Renal cortical epithelial cell (primary cell): ENCODE measurements at places on chromosomes 7 and 10.
A peak's percentile ranks its signal among the peaks of the same experiment; 100 is the strongest.

- DNase-seq: peak; percentile 2
Measured at GRCh38 chr10:12455766-12456165, 106.4 kb downstream of the CAMK1D start.

- DNase-seq: peak; percentile 97
Measured at GRCh38 chr10:125231116-125231812, 70.9 kb upstream of the CTBP2 start.

- no peak for DNase-seq
Measured at GRCh38 chr7:69508736-69509135, 89.5 kb upstream of the AUTS2 start.

DNA sequence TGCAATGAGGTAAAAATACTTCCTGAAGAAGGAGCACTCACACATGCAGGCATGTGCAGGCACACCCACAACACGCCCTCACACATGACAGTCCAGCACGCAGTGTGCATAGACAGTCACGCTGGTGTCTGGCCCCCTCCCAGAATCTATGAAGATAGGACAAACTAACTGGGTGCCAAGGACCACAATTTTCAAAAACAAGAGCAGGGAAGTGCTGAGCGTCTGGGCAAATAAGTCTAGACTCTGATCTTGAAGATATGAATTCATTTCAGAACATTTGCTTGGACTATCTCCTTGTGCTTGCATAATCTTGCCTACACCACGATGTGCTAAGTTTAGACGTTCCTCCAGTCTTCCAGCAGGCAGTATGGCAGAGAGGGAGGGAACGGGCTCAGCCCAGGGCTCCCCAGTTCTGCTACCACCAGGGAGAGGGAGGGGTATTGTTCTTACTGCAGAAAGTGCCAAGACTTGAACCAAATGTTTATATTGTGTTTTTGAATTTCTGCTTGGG lies 276.5 kb upstream of the KLF6 start:
- DNase-seq: no peak

DNA sequence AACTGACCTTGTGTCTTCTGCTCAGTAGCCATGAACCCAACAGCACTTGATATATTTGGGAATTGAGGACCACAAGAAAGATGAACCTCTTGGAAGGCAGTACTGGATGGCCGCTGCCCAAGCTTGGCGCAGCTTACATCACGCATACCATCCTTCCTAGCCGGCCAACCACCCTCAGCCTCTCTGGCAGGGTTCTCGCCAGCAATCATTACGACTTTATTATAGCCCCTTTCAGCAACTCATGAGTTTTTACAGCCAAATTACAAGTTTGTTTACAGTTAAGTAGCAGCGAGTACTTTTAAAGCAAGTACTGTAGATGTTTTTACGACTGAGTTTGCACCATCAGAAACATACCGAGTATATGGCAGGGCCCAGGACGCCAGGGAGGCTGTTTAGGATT lies 769.1 kb downstream of the SUGCT start:
- no peak for DNase-seq

DNA sequence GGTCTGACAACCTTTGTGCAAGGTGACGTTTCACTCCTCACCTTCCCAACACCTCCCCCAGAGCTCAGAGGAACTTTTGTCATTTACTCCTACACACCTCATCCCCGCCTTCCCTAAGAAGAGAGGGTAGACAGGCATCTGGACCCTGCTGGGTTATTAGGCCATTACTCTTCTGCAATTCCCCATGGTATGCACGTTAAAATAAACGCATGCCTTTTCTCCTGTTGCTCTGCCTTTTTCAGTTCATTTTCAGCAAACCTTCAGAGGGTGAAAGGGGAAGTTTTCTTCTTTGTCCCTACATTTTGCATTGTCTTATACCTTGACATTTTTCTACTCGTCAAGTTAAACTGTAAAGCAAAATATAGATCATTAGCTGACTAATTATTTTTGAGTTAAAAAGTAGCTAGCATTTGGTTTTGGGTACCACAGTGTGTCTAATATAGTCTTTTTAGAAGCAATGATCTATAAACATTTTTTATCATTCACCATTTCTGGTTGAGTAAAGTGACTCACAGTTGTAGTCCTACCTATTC lies 10.5 kb upstream of the EDRF1 start:
- no peak for DNase-seq

- peak; percentile 6 for DNase-seq
Measured at GRCh38 chr10:56823849-56824248, 462.8 kb upstream of the ZWINT start.

- DNase-seq: peak; percentile 55
Measured at GRCh38 chr7:104779888-104780287, 234.1 kb upstream of the KMT2E start.

- DNase-seq: no peak
Measured at GRCh38 chr7:138036135-138036534, 34.2 kb upstream of the CREB3L2 start.

DNA sequence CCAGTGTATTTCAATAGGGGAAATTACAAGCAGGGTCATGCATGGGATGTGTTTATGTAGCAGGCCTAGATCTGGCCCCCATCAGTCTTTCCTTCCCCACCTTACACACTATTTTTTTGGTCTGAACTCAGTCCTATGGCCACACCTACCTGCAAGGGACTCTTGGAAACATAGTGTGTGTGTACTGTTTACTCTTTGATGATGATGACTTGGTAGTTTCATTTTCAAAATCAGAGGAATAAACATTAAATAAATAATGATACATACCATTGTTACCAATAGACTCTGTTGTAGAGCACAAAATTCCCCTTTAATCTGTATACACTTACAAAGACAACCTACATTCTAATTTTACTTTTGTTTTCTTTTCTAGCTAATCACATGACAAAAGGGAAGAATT lies 191.0 kb downstream of the ZEB1 start:
- no peak for DNase-seq

DNA sequence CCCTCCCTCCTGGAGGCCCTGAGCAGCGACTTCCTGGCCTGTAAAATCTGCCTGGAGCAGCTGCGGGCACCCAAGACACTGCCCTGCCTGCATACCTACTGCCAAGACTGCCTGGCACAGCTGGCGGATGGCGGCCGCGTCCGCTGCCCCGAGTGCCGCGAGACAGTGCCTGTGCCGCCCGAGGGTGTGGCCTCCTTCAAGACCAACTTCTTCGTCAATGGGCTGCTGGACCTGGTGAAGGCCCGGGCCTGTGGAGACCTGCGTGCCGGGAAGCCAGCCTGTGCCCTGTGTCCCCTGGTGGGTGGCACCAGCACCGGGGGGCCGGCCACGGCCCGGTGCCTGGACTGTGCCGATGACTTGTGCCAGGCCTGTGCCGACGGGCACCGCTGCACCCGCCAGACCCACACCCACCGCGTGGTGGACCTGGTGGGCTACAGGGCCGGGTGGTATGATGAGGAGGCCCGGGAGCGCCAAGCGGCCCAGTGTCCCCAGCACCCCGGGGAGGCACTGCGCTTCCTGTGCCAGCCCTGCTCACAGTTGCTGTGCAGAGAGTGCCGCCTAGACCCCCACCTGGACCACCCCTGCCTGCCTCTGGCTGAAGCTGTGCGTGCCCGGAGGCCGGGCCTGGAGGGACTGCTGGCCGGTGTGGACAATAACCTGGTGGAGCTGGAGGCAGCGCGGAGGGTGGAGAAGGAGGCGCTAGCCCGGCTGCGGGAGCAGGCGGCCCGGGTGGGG lies 2.2 kb downstream of the TRIM56 start:
- DNase-seq: no peak

DNA sequence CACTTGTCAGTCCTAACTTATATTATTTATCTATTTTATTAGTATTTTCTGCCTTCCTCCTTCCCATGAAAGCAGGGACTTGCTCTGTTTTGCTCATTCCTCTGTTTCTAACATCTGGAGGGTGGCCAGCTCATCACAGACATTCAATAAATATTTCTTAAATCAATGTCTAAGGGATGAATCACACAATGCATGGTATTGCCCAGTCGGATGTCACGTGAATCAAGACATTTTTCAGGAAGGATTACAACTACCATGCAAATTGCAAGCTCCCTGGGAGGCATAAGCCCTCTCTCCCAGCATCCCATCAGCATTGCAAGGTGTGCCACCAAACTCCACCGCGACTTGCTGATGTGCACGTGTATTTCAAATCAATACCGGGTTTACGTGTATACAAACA lies 146.6 kb upstream of the RNF32 start:
- peak; percentile 41 for DNase-seq
